Fibroblast of skin of back (primary cell): ENCODE measurements at places on chromosomes 1 and 21.
A peak's percentile ranks its signal among the peaks of the same experiment; 100 is the strongest.

- peak; percentile 47 for DNase-seq
Observed at GRCh38 chr1:25629836-25630235, 13.2 kb downstream of the MAN1C1 start.

DNA sequence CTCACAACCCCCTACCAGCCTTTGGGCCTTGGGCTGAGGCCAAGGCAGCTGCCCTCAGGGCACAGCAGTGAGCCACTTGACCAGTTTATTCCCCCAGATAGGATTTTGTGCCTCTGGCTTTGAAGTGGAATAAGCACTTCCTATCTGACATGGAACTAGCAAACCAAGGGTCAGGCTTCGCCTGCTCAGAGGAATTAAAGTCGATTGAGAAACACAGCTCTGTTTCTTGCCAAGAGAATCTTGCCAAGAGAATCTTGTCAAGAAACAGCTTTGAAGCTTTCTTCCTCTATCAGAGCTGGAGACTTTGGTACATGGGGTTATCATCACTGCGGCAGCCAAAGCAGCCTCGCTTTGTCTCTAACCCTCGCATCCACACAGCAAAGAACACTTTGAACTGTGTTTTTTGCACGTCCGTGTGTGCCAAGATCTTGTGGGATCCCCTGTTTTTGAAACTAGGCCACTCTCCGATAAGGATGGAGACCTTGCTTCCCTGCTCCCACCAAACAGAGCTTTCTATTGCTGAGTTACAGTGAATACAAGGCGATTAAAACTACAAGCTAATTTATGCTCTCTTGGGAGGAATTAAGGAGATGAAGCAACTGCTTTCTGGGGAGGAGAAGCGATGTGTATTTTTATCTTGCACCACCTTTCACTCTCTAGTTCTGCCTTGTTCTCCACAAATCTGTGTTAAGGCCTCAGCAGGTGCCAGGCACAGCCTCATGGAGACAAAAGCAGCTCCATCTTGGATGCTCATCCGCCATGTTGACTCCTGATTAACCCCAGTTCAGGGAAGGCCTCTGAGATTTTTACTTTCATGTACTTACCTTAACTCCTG is 67.3 kb downstream of the RHOU start:
- no peak for DNase-seq

GRCh38 chr1:1550591-1551432 is 10.4 kb upstream of the TMEM240 start:
- DNase-seq, result peak; percentile 79

GRCh38 chr1:202152399-202152798 is 7.9 kb upstream of the ARL8A start:
- no peak for DNase-seq

GRCh38 chr1:203395751-203396150 is 44.8 kb upstream of the FMOD start:
- DNase-seq, result no peak

DNA sequence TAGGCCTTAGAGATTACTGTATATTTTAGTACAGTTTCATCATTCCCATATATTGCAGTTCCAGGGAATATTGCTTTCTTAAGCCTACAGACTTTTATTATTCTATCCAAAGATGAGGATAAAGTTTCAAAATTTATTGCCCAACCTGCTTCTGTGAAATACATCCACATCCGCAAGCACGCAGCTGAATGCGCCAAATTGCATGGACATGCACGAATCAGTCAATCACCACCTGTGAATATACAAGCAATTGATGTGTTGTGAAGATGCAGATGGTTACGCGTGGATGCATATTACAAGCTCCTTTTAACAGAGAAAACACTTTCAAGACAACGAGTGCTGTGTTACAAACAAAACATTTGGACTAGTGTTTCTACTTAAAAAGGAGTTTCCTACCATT is 577.8 kb upstream of the PLXNA2 start:
- no peak for DNase-seq

GRCh38 chr1:28190337-28190979 is 14.0 kb upstream of the PTAFR start:
- peak; percentile 73 for DNase-seq

- DNase-seq, result no peak
Observed at GRCh38 chr1:3021233-3021671, at the start of gene ACTRT2. TSS of gene ACTRT2 (plus strand) at chr1:3021467. CDS start at chr1:3021687, 220 bp downstream.

- DNase-seq, result peak; percentile 84
Observed at GRCh38 chr1:220734571-220735326, 13.4 kb upstream of the MTARC2 start.

DNA sequence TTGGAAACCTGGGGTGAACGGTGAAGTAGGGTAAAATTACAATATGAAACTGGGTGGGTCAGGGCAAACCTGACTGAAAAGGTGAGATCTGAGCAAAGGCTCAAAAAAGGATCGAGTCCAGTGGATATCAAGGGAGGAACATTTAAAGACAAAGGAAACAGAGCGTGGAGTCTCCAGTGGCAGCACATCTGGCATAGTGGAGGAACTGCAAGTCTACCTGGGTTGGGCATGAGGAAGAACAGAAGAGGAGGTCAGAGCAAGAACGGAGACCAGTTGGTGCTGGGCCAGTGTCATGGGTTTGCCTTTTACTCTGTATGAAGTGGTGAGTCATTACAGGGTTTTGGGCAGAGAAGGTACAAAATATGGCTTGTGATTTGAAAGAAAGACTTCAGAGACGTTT is 163.7 kb downstream of the NTPCR start:
- peak; percentile 21 for DNase-seq

DNA sequence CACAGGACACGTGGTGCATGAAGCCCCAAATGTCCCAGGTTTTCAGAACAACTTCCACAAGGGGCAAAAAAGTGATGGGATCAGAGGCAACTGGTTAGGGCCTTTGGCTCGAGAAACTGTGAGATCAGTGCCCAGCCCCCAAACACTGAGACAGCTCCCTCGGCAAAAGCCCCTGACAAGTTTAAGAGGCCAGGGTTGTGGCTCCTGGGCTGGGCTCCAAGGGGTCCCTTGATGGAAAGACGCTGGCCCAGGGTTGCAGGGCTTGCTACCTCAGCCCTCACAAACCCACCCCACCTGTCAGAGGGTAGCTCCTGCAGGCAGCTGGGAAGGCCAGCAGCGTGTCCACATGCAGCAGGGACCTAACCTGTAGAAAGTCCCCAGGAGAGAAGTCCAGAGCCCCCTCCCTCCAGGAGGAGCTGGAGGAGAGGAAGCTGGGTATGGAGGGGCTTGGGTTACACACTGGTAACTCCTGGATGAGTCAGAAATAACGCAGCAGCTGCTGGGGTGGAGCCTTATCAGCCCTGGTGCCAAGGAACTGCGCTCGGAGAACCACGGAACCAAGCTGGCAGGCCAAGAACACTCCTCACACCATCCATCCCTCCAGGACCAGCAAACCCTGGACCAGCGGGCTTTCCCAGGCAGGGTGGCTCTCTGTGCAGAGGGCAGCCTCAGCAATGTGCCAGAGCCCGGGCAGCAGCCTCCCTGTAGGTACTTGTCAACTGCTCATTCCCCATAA is 37.5 kb downstream of the CTNNBIP1 start:
- no peak for DNase-seq

DNA sequence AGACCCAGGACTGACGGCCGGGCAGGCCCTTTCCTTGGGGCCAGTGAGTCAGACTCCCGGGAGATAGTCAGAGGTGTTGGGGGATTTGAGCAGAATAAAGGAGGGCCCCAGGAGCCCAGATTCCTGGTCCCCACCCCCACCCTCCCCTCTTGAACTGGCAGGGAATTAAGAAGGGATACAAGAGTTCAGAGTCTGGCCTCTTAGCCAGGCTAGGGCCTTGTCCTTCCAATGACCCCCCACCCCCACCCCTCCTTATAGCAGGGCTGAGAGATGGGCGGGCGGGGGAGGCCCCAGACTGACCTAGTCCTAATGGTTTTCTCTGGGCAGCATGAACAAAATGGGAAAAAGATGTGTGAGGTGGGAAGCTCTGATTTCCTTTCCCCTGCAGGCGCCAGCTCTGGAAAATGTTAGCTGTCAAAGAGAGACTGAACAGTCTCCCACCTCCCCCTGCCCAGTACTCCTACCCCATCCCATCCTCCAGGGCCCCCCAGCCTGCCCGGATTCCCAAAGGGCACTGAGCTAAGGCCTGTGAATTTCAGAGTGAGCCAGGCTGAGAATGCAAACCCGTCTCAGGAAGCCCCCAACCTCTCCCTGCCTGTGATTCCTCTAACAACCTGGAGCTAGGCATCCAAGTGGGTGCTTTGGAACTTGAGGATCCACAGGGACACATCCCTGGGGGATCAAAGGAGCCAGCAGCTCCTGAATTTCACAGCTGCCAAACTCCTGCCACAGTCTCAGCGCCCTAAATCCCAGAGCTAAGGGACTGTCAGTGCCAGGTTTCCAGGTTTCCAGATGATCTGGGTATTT is 5.8 kb upstream of the CRABP2 start:
- DNase-seq, result no peak

DNA sequence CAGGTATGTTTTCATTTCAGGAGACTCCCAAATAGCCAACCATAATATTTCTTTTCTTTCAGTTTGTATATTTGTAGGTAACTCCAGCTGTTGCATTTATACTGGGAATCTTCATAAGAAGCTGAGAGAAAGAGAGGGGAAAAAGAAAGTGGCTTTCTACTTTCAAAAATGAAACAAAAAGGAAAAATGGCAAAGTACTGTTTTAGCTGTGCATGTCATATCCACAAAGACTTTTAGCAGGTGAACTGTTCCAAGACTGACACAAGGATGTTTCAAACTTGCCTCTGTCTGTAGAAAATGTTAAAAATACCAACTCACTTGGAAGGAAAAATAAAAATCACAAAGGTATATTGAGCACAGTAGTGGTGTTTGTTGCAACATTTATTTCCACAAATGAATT is 41.9 kb upstream of the CACYBP start:
- no peak for DNase-seq

- no peak for DNase-seq
Observed at GRCh38 chr1:2555634-2556276, 416 bp upstream of the TNFRSF14 start.

GRCh38 chr1:86205741-86206140 is 49.2 kb upstream of the COL24A1 start:
- DNase-seq, result peak; percentile 70

DNA sequence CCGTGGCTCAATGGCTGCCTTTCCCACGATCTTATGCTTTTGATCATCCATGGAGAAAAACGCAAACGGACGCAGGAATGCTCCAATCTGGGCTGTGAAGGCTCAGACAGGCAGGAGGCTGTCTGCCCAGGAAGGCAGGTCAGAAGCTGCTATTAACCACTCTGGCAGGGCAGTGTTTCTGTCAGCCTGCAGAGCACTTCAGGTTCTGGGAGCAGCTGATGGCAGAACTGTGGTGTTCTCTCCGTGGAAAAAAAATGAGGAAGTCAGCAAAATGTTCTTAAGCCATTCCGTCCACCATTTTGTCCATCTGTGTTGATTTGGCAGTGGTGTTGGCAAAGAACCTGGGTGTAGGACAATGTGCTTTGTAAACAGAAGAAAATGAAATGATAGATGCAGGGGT is 91.7 kb downstream of the SIM2 start:
- peak; percentile 24 for DNase-seq

DNA sequence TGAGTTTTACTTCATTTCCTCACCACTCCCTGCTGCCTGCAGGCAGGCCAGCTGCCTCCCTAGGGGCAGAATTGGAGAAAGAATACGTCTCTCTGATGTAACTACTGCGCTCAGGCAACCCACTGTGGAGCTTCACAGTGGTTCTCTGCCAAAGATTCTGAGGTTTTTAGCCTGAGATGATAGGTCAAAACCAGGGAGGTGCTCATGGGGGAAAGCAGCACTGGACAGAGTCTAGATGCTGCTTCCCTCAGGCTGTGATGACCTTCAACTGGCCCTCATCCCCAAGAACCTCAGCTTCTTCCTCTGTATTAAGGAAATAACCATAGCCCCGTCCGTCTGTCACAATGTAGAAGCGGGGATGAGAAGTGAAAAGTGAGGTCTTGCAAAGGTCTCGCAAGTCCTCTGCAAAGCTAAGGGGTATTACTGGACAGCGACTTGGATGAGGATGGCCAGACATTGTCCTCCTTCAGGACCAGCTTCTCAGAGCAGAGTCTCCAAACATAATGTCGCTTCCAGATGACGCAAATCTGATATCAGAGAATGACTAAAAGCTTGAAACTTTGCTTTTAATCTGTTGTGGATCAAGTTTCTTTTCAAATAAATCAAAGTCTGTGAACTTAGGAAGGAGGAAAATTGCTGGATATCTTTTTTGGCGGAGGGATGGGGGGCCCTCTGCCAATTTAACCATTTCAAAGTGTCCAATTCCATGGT is 65.9 kb upstream of the ATP5PO start:
- no peak for DNase-seq

- DNase-seq, result no peak
Observed at GRCh38 chr21:25967901-25968438, 202.6 kb downstream of the APP start.

DNA sequence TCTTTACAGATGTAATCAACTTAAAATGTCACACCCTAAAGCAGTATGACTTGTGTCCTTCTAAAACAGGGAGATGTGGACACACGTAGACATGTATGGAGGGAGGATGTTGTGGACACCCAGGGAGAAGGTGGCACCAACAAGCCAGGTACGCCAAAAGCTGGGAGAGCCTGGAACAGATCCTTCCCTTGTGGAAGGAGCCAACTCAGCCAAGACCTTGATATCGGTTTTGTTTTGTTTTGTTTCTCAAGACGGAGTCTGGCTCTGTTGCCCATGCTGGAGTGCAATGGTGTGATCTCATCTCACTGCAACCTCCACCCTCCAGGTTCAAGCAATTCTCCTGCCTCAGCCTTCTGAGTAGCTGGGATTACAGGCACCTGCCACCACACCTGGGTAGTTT is 45.6 kb downstream of the CHAF1B start:
- DNase-seq, result no peak

GRCh38 chr21:43203591-43203990 is 34.8 kb downstream of the CRYAA start:
- no peak for DNase-seq

- DNase-seq, result no peak
Observed at GRCh38 chr1:166418344-166418933, 251.6 kb upstream of the FAM78B start.

- DNase-seq, result no peak
Observed at GRCh38 chr1:201517631-201518030, 10.7 kb upstream of the CSRP1 start.

GRCh38 chr1:83829106-83829505 is 169.8 kb downstream of the TTLL7 start:
- DNase-seq, result no peak

- peak; percentile 17 for DNase-seq
Observed at GRCh38 chr1:171910786-171911185, 69.5 kb downstream of the DNM3 start.

- no peak for DNase-seq
Observed at GRCh38 chr1:219362702-219363101, 189.0 kb downstream of the LYPLAL1 start.

DNA sequence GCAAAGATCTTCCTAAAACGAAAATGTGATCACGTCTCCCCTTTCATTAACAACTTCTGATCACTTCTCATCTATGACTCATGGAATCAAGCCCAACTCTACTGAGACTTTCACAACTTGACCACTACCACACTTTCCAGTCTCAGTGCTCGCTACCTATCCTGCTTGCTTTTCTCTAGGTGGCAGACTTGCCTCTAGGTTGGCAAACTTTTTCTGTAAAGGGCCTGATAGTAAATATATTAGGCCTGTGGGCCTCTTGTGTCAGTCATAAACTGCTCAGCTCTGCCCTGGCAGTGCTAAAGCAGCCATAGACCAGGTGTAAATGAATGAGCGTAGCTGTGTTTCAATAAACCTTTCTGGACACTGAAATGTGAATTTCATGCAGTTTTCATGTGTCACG is 21.5 kb upstream of the HMGB4 start:
- DNase-seq, result no peak

- DNase-seq, result no peak
Observed at GRCh38 chr1:172162236-172162635, 258.2 kb upstream of the C1orf105 start.

GRCh38 chr1:231410036-231410612 is 12.0 kb downstream of the EGLN1 start:
- DNase-seq, result no peak
